Muscle of back (tissue), 13 donors: ENCODE measurements at places on chromosomes 7 and 10.

DNA sequence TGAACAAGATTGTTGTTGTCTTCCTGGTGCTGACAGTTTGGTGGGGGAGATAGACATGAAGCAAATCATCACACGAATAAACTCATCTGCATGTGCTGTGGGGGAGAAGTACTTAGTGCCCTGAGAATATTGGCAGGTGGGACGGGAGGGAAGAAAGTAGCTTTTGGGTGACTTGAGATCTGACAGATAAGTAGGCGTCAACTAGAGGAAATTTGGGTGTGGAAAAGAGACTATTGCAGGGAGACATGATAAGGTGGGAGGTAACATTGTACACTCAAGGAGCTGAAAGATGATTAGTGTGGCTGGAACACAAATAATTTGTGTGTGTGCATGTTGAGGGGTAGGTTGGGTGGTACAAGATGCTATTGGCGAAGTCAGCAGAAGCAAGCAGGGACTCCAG, 30.1 kb downstream of the CNNM2 start:
- DNase-seq: no peak

GRCh38 chr10:71974489-71975021, 10.4 kb downstream of the CHST3 start:
- DNase-seq: peak; percentile 67

- no peak for DNase-seq
Measured at GRCh38 chr10:89256962-89257361, 5.4 kb upstream of the LIPA start.

GRCh38 chr7:127514499-127514898, 70.9 kb downstream of the GCC1 start:
- peak; percentile 11 for DNase-seq

DNA sequence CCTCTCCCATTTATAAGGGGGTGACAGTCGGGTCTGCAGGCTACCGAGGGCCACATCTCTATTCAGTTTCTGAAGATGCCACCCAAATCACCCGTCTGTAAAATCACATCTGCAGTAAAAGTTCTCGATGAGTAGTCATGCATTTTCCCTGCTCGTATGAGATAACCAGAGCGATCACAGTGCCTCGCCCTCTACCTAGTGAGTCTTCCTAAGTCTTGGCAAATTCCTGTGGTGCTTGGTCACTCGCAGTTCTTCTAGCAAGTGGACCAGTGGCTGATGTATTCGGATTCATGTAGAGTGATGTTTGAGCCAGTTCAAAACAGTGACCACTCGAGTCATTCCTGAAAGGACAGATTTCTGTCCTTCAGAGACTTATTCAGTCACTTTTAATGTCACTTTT, 44.9 kb downstream of the INSYN2A start:
- no peak for DNase-seq

GRCh38 chr10:123743441-123744223, 77.5 kb downstream of the GPR26 start:
- DNase-seq: peak; percentile 9

- DNase-seq: no peak
Measured at GRCh38 chr7:154906736-154907355, 96.1 kb downstream of the PAXIP1 start.

- DNase-seq: no peak
Measured at GRCh38 chr10:89471110-89471809, 56.9 kb downstream of the IFIT5 start.

DNA sequence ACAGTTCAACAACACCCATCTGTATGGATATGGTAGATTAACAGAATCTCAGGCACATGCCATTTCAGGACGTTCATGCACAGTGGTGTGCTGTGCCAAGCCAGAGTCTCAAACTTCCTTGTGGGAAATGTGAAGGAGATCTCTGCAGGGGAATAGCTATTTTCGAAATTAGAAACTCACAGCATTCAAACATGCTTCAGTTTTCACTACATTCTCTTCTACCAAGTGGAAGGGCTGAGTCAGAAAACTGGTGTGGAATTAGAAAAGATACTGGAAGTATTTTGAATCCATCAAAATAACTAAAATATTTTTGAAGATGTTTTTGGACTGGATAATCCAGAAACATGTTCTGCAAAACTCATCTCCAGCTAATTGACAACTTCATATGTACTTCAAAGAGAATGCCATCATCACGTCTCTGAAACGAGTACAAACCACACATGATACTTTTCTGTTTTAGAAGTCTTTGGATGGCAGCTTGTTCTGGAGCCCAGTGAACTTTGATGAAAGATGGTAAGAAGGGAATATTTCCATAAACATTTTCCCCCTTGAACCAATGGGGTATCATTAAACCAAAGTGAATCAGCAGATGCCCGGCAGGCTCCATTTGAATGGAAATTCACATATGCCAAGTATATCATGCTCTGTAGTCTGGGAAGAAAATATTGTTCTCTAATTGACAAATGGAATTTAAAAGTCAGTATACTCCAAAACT, 616.3 kb upstream of the IGFBP3 start:
- peak; percentile 62 for DNase-seq

DNA sequence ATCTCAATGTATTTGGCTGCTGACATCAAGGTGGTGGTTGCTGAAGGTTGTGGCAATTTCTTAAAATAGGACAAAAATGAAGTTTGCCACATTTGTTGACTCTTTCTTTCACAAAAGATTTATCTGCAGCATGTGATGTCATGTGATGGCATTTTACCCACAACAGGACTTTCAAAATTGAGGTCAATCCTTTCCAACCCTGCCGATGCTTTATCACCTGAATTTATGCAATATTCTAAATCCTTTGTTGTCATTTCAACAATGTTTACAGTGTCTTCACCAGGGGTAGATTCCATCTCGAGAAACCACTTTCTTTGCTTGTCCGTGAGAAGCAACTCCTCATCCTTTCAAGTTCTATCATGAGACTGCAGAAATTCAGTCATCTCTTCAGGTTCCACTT, 40.6 kb upstream of the SLC16A12 start:
- DNase-seq: no peak

DNA sequence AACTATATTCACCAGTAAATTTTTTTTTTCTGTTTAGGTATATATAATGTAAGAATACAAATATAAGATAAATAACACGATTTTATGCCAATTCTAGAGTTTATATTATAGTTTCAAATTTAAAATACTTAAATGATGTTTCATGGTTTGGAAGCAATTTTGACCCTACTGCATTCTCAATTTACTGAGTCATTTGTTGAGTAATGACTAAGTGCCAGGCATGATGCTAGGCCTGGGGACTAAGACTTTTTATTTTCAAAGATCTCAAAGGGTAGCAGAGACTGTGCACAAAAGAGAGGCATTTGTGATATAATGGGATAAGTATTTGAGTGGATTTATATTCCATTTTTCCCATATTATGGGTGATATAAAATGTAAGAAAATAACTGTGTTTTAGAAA, 78.9 kb upstream of the SMIM30 start:
- no peak for DNase-seq

GRCh38 chr10:17409170-17409733, 45.1 kb downstream of the ST8SIA6 start:
- no peak for DNase-seq

DNA sequence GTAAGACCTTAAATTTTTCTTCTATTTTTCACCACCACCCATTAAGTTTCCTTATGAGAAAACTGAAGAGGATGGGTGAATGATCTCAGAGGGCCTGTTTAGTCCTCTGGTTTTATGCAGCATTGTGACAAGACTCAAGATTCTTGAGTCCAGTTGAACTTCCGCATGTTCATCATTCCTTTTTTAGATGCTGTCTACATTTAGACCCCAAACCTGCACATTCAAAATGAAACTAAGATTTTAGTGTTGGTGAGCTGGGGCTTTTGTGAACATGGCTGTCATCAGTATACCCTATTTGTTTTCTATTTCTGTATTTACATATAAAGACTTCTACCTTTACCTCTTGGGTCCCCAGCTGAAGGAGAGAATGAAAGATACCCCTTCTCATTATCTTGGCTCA, 31.1 kb downstream of the NET1 start:
- DNase-seq: no peak

DNA sequence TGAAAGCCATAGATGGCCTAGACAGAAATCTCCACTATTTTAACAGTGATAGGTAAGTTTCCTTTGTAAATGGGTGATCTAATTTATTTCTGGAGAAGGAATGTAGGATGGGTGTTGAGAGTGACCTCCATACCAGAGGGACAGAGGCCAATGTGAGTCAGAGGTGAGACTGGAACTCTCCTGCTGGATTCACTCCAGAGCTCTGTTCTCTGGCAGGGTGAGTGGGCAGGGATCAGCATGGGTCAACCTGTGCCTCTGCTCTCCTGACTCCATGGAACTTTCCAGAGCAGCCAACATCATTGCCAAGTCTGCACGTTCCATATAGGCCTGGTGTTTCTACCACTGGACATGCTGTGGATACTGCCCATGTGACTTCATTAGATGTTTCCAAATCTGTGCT, 11.4 kb downstream of the AKR1C3 start:
- DNase-seq: no peak

GRCh38 chr7:30162622-30163124, 27.9 kb downstream of the MTURN start:
- no peak for DNase-seq

GRCh38 chr10:71613261-71613777, 106.3 kb downstream of the C10orf105 start:
- no peak for DNase-seq

GRCh38 chr10:75408911-75409885, 7.6 kb upstream of the ZNF503 start:
- DNase-seq: peak; percentile 84

DNA sequence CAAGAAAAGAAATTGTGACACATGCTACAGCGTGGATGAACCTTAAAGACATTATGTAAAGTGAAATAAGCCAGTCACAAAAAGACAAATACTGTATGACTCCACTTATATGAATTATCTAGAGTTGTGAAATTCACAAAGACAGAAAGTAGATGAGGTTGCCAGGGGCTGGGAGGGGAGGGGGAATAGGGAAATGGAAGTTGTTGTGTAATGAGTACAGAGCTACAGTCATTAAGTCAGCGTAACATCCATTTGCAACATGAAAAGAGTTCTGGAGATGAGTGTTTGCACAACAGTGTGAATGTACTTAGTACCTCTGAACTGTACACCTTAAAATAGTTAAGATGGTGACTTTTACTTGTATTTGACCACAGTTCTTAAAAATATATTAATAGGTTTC, 112.1 kb upstream of the CDK1 start:
- DNase-seq: no peak

DNA sequence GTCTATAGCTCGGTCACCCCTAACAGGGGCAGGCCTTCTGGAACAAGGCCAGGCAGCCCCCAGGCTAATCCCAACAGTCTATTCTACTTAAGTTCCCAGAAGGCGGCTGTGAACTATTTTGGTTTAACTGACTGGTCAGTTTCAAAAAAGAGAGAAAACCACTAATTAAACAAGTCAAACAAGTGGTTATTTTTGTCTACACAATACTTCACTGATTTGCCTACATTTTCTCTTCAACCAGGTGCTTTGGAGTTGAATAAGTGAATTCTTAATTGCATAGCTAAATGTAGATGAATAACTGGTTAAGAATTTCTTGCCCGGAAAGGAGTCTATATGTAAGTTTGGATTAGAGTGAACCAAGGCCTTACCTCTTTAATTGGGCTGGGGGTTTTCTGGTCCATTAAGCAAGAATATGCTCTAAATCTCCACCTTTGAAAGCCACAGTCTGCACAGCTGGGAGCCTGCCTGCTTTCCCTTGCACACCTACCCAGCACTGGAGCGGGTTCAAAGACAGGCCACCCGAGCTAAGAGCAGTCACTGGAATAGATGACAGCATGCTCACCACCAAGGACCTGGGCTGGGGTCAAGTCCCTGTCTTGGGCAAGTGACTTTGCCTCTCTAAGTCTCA, 70.4 kb downstream of the TBXAS1 start:
- no peak for DNase-seq

DNA sequence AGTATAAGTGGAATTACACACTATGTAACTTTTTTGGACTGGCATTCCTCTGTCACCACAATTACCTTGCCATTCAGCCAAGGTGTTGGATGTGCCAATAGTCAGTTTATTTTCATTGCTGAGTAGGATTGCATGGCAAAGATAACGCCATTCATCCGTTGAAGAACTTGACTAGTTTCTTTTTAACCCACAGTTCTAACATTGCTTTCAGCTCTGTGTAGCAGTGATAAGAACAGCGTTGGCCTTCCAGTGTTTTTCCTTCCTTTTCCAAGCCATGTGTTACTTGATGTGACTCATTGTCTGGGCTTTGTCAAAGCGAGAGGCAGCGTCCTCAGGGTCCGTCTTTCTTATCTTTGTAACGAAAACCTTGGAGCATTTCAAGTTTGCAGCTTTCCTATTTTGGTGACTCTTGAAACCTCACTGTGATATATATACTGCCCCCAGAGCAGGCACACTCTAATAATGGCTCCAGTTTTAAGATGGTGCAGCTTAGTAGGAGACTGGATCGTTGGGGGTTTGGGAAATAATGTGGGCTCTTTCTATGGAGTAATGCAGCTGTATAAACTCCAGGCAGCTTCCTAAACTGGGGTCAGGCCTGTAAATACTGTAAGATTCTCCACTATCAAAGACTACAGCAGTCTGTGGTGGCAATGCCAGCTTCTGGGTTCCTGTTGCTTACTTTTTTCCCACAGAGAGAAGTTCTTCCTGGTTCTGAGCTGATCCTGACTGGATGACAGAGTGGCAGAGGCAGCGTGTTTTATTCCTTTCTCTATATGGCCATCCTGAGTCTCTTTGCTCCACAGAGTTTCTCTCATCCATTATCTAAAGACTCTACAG, 41.7 kb downstream of the AKR1E2 start:
- no peak for DNase-seq

- DNase-seq: no peak
Measured at GRCh38 chr10:13822490-13822889, 235.7 kb downstream of the PRPF18 start.

DNA sequence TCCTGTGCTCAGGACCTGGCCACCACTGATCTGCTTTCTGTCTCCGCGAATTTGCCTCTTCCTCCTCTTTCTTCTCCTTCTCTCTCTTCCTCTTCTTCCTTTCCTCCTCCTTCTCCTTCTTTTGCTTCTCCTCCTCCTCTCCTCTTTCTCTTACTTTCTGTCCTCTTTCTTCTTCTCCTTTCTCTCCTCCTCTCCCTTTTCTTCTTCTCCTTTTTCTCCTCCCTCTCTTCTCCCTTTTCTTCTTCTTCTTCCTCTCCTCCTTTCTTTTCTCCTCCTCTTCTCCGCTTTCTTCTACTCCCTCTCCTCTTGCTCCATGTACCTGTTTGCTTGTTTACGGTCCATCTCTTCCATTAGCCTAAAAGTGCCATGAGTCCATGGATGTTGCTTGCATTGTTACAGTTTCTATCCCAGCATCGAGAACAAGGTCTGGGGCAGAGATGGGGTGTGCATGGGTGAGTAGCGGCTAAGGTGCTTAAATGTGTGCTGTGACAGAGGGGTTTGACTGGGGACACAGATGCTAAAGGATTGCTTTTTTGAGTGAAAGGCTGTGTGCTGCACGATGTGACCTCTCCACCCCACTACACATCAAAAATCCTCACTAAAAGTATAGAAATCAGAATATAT, 7.7 kb downstream of the SH2D4B start:
- no peak for DNase-seq

DNA sequence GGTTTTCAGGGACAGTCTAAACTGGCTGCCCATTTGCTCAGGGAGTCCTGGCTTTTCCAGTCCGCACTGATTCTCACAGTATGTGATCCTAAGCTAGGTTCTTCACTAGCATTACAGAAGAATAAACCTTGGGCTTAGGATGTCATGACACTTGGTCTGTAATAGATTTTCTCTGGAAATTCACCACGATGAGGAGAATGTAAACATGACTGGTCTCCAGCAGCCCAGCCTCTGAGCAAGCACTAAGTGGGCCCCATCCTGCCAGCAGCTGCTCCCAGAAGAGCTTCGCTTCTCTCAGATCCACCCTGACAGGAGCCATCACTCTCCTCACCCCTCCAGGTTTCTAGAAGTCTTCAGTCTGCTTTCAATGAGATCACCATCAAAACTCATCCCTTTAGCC, 103.7 kb upstream of the ZPBP start:
- no peak for DNase-seq

GRCh38 chr7:6630007-6630849, 6.9 kb upstream of the ZNF316 start:
- DNase-seq: no peak
